ENCODE measurements at places on chromosomes 5 and 9.

GRCh38 chr5:106172681-106173532 is 1497.8 kb downstream of the EFNA5 start:
- DNase-seq = no peak

DNA sequence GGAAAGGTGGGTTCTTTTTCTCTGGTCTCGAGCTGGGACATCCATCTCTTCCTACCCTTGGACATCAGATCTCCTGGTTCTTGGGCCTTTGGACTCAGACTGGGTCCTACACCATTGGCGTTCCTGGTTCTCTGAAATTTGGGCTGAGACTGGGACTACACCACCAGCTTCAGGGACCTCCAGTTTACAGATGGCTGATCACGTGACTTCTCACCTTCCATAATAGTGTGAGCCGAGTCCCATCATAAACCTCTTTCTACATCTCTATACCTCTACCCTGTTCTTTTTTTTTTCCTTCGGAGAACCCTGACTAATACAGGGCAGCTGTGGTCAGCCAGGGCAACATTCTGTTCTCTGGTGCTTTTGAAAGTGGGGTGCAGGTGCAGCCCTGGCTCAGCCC is 27.2 kb upstream of the RXRA start:
- no peak for DNase-seq

- no peak for DNase-seq
Measured at GRCh38 chr5:136242611-136243010, 49.6 kb upstream of the SMIM32 start.

DNA sequence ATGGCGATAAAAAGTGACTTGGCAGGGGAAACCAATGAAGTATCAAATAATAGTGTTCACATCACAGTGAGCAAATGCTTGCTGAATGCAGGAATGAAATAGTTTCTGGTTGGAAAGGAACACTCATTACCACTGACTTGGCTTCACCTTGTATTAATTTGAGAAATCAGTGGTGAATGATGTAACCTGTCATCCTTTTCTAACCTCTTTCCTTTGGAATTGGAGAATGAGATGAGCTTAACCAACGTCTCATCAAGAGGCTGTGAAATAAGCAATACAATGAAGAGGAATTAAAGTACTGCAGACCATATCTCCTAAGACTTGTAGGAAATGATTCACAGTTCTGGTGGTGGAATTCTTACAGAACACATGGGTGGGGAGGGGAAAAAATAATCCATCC is 192.2 kb downstream of the DMAC1 start:
- no peak for DNase-seq

DNA sequence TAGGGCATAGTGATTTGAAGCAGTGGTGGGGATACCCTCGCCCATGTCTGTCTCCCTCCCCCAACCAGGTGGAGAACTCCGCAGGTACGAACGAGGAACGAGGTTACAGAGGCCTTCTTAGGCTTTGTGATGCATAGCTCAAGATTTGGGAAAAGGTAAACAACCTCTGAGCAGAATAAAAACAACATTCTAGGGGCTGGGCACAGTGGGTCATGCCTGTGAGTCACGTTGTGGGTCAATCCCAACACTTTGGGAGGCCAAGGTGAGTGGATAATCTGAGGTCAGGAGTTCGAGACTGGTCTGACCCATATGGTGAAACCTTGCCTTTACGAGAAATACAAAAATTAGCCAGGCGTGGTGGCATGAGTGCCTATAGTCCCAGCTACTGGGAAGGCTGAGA is 3.6 kb upstream of the LCP2 start:
- no peak for DNase-seq

DNA sequence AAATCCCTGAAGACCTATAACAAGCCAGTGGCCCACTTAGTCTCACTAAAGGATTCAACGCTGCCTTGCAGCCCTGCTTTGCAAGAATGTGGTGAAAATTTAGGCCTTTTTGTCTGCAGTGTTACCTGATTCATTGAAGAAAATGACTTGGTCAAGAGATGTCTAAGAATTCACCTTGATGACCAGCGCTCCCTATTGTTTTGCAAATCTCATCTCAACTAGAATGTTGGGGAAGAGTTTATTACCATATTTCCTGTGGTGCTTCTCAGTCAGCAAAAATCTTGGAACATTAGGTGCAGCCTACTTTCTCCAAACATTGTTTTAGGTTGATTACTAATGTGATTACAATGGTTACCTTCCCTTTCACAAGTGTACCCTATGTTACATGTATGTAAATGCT is 53.5 kb downstream of the PLK2 start:
- DNase-seq = no peak

GRCh38 chr5:99949361-99949760 is 585.8 kb upstream of the FAM174A start:
- DNase-seq = no peak

DNA sequence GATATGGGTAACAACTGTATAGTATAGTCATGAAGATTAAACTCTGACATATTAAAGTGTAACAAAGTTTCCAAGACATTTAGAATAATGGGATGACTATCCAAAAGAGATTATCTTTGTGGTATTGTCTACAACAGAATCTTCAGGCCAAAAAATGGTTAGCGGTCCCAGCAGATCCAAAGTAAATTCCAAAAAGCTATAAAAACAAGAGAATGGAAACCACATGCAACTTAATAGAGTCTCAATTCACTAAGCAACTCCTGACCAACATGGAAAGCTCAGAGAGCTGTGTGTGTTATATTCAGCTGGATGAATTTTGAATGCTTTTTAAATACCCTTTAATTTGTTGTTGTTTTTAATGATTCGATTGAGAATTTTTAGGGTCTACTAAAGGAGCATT is 688.2 kb downstream of the CETN3 start:
- no peak for DNase-seq

- no peak for DNase-seq
Measured at GRCh38 chr9:91223000-91223399, 138.7 kb downstream of the AUH start.

Measured in KG1 (cell line).